ENCODE measurements at places on chromosomes 3 and 15.

DNA sequence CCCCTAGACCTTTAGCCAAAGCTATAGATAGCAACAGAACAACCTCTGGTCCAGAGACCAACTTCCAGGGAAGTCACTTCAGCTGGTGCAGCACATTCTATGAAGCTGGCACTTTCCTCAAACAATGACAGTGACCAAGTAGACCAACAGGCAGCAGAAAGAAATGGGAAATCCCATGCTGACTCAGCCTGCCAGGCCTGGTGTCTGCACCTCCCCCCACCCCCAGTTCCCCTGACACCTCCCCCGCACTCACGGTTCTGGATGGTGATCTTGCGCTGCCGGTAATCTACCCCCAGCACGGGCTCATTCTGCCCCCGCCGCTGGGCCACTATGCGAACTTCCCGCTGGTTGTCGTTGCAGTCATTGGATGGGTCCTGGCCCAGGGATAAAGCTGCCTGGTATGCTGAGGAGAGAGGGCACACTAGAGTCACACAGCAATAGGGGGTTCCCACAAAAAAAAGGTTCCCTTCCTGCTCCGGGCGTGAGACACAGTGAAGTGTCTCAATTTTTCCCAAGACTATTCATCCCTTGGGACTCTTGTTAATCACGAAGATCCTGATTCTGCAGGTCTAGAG lies 17.0 kb downstream of the ILDR1 start:
- DNase-seq, result no peak

- no peak for DNase-seq
Measured at GRCh38 chr3:139263798-139264197, 80.0 kb upstream of the MRPS22 start.

- no peak for DNase-seq
Measured at GRCh38 chr3:44111482-44111881, 130.2 kb upstream of the TOPAZ1 start.

DNA sequence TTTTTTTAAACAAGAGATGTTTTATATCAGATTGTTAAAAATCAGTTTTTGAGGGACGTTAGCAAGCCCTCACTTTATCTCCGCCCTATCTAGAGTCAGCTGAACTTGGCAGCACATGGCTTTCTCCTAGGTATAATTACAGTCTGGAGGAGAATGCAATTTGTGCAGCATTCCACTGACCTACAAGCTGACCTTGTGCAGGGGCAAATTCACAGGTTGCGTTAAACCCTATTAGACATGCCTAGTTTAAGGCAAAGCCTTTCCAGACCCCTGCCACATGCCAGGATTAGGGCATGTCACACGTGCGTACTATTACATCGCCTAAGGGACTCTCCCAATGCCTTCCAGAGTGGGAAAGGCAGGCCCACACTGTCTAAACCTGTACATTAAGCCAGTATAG lies 224.0 kb downstream of the GREM1 start:
- DNase-seq, result no peak

- peak; percentile 39 for DNase-seq
Measured at GRCh38 chr3:18066899-18067582, 324.6 kb upstream of the TBC1D5 start.

- no peak for DNase-seq
Measured at GRCh38 chr3:192642651-192643050, 84.7 kb downstream of the FGF12 start.

- peak; percentile 2 for DNase-seq
Measured at GRCh38 chr3:115513416-115513800, 109.9 kb upstream of the GAP43 start.

DNA sequence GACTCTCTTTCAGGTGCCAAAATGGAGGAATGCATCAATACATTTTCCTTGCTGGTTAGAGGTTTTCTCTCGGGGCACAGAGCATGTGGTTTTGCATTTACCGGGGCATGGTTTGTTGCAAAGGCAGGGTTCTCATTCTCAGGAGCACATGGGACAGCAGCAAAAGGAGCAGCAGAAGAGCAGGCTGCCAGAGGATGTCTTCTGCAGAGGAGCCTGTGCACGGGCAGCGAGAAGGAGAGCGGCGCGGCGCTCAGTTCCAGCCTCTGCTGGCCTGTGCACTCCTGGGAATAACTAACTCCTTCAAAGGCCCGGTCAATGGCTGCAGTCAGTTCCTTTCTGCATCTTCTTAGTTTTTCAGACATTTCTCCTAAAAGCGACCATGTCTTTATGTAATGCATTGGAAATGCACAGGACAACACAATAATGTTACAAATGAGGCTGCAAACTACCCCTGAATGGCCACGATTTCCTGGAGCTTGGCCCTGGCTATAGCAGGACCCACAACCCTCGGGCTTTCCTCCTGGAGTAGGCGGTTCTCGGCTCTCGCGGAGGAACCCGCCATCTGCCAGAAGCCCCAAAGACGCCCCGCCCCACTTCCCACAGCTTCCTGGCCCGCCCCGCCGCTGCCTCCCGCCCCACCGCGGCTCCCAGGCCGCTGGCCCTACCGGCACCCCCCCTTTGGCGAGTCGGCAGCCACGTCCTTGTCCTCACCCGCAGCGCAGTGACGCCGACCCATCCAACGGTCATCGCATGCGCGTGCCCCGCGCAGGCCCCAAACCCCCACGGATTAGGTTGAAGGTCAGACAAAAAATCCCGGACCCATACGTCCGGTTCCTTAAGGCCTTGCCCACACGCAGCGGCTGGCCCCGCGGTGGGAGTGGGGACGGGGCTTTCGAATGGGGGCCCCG lies at the start of gene C3orf62:
Gene C3orf62, minus strand, starts transcription at position 758 of the 908 bp plus-strand sequence. Its CDS starts 360 bp downstream, at position 398.
- peak; percentile 54 for DNase-seq

DNA sequence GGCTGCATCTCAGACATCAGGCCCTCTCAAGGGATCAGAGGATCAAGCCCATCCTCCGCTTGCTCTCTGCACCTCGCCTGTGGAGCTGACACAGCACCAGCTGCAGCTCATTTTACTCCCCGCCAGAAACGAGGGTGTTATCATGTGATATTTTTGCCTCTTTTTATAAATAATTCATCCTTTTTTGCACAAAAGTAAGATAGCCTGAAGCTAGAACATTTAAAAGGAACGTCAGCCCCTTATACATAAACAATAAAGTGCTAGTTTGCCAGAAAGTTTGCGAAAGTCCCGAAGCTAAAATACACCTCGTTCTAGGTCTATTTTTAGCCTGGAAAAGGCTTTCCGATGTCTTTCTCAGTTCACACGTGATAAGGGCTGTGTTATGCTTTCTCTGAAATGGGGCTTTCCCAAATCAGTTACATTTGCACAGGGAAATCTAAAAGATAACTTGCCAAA lies 9.6 kb upstream of the FAM174B start:
- DNase-seq, result no peak

- no peak for DNase-seq
Measured at GRCh38 chr3:46844881-46845312, 18.3 kb downstream of the MYL3 start.

DNA sequence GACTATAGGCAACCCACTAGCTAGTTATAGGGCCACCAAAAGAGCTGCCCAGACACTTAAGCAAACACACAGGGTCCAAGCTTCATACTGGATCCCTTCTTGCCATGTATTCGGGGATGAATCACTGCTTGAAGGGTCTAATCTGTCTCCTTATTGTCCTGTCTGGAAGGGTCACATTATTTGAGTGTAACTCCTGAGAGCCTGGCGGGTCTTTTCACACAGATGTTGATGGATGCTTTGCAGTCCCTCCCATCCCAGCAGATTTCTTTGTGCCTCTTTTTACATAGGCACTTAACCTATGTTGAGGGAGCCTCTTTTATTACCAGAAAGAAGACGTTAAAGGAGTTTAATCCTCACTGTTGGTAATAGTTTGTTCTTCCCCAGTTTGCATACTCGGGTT lies 56.6 kb downstream of the BBX start:
- DNase-seq, result no peak

DNA sequence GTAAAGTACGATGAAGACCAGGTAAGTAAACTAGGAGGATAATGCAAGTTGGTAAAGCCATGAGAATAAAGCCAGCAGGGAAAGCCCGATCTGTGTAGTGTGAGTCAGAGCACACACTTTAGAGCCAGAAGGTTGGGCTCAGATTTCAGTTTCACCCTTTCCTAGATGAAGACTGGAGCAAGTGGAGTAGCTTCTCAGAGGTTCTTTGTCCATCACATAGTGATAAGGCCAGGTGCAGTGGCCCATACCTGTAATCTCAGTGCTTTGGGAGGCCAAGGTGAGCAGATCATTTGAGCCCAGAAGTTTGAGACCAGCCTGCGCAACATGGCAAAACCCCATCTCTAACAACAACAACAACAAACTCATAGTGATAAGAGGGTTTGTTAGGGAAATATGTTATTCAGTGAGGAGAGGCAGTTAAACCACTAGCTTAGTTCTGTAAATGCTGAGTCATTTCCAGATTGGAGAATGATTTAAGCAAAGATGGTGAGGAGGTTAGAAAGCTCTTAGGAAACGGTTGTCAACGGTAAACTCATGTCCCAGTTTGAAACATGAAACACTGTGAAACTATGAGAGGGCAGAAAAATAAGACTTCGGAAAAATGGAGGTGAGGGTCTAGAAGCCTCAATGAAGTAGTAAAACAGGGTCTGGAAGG lies 39.0 kb downstream of the IL12A start:
- peak; percentile 75 for DNase-seq

DNA sequence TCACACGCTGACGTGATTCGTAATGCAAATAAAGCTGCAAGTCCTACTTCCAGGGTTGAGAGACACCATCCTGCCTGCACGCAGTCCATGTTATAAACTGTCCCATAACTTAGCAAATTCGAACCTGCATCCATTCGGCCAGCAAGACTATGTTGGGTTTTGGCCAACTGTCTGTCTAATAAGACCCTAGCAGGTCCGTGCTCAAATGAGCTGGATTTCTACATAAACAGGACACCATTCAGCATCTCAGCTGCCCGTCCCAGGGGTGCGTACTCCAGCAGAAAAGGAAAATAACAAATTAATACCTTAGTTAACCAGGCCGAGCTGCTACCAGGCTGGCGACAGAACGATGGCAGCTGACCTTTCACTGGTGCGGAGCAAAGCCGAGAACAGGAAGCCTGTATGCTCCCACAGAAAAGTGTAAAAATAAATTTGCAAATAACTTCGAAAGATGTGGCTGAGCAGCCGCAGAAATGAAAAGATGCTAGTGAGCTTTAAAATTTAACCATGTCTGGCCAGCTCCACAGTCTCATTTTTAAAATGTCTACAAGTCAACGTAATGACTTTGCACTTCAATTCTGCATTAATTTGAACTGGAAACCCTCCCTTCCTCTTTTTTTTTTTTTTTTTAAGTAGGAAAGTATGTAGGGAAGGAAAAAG lies 97.1 kb upstream of the SNRPA1 start:
- no peak for DNase-seq

DNA sequence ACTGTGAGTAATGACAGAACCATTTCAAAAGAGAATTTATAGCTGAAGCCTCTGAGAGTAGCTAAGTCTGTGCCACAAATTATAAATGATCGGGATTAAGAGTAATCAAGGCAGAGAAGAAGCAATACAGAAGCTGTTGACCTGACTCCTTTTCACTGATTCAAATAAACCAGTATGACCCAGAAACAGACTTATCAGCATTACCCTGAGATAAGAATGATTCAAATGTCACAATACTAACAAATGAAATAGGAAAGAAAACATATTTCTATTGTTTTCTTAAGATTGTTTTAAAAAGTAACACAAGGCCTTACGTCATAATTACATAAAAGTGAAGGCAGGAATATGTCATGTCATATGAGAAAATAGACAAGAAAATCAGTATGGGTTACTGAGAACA lies 1534.6 kb downstream of the SI start:
- no peak for DNase-seq

- DNase-seq, result no peak
Measured at GRCh38 chr3:168061332-168061996, 34.3 kb downstream of the GOLIM4 start.

- DNase-seq, result no peak
Measured at GRCh38 chr3:120438665-120439370, 12.0 kb downstream of the FSTL1 start.

GRCh38 chr3:39573392-39573791 lies 105.9 kb downstream of the MOBP start:
- no peak for DNase-seq

All from mammary epithelial cell (primary cell).